ENCODE measurements at places on chromosomes 3 and 15.

DNA sequence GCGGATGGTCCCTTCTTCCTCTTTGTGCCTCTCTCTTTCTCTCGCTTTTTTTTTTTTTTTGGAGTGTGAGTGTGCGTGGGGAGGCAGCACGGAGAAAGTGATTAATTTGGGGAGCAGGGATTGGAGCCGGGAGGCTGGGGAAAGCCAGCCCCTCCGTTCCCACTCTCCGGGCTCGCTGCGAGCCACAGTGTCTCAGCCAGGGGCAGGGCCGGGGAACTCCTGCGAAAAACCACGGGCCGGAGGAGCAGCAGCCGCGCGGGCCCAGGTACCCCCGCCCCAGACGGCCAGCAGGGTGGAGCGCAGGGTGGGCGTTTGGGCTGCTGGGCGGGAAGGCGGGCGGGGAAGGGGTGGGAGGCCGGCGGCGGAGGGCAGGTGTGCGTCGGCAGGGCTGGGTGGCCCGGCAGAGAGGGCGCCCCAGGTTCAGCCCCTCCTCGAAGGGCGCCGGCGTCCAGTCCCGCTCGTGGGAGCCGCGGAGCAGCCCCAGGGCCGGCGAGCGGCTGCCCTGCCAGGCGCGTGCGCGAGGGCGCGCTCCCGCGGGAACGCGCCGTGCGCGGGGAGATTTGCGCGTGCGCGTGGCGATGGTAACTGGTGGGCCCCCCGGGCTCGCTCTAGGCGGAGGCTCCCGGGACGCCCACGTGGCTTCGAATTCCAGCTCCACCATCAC, 1.4 kb downstream of the CHL1 start:
- DNase-seq, result no peak

DNA sequence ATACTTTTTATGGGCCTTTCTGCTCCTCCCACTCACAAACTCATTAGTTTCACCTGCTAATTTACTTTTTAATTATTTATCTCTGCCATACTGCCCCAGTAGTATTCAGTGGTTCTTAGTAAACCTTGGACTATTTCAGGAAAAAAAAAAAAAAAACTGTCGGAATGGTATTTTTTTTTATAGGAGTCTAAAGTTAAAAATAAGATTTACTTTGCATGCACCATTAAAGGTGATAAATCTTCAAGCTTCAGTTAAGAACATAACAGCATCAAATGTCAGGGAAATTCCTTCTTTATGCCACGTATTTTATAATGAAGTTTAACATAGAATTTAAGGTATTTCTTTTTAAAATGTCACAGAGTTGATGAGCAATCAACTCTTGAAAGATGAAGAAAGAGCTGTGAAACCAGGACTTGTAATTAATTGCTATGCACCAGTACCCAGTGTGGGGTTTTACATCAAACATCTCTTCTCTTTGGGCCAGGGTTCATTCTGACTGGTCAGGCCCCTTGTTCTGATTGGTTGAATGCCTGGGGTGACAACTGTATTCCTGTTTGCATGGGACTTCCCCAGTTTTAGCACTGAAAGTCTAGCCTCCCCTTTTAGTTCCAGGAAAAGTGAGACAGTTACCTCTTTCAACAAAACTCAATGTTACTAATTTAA, 40.3 kb upstream of the PTPRG start:
- DNase-seq, result no peak

DNA sequence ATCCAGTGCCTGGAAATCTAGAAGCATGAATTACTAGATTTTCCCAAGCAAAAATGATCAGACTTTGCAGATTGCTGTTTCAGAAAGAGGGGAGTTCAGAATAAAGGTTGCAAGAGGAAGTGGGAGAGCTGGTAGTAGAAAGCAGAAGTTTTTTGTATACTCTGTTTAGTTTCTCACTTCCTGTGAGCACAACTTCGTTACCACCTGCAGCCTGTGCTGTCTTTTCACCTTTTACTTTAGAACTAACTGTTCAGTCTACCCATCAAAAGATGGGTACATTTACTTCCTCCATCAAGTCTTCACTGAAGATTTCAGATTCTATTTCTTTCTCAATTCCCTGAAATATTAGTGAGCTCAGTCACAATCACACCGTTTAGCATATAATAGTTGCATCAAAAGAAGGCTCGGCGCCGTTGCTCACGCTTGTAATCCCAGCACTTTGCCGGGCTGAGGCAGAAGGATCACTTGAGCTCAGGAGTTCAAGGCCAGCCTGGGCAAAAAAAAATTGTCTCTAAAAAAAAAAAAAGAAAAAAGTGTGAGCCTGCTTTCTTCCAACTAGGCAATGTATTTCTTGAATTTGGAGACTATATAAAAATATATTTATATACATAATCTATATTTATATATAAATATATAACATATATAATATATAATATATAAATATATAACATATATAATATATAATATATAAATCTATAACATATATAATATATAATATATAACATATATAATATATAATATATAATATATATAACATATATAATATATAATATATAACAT, 1.8 kb upstream of the CEP97 start:
- DNase-seq, result no peak

GRCh38 chr3:88364926-88365325, 215.2 kb downstream of the C3orf38 start:
- no peak for DNase-seq

GRCh38 chr3:118942671-118943070, 92.0 kb downstream of the IGSF11 start:
- no peak for DNase-seq

GRCh38 chr3:122102191-122102935, 47.2 kb downstream of the CD86 start:
- no peak for DNase-seq

DNA sequence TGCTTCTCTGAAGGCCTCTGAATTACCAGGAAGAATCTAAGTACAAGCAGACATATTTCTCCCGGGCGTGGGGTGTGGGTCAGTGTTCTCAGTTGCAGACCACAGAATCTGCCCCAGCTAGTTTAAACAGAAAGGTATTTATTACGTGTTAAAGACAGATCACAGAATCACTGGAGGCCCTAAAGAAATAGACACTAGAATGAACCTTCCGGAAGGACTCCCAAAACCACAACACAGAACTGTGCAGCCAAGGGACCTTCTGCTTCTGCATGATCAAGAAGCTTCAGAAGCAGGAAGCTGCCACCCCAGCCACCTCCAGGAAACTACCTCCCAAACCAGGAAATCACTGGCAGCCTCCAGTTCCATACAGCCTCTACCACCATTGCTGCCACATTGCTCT, 32.7 kb upstream of the ZFAND6 start:
- no peak for DNase-seq

DNA sequence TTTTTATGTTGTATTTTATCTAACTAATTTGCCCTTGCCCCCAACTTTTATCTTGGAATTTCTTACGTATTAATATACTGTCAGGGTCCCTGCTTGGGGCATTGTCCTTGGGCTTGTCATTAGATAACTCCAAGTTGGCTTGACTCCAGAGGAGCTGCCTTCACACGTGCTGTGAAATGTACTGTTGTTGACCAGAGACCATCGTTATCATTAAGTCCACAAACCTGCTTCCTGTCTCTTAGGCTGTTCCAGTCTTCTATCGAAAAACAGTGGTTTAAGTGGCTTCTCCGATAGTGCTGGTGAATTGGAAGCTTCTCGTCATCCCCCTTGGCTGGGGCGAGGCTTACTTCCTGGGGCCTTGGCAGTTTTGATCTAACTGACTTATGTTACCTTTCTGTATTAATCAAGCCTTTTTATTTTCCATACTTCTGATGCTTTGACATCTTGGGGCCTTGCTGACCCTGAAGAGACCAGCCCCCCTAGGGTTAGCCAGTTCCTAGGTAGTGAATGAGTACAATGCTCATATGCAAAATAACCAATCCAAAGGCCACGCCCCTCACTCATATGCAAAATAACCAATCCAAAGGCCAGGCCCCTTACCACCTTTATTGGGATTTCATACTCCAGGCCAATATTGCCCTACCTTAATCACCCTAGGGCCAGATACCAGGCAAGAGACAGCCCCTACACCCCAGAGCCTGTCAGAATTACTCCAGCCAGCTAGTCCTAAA, 164.5 kb downstream of the IGF1R start:
- no peak for DNase-seq
